ENCODE measurements at places on chromosomes 1 and 21. TPM values are rescaled to one million over a fixed set of nuclear protein-coding genes. Genes with fewer than 3 reads are reported as not detected.
A peak's percentile ranks its signal among the peaks of the same experiment; 100 is the strongest.

DNA sequence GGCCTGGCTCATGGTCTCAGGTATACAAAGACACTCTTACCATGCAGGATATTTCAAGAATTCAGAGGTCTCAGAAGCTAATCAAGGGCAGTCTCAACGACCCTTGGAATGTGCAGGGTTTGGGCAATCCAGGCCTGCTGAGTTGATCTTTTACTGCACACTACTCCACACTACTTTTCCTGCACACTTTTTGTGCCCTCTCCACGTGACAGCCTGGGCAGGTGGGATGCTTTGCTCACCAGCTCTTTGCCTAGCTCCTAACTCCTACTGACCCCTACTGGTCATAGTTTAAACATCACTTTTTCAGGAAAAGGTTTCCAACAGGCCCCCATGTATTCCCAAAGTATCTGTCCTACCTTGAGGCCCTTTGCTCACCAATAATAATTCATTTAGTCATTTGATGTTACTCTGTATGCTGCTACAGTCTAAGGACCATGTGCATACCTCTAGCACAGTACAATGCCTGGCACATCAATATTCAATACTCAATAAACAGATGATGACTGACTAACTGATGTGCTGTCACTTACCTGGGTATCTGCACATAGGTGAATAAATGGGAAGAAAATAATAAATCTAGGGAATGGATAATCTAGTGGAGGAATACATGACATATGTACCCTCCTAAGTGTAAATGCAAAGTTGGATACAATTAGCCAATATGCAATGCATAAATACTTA lies 9.6 kb downstream of the DUSP23 start:
- H3K27ac ChIP-seq: no peak overlapping the region
- H3K4me3 ChIP-seq: no peak overlapping the region
- no peaks in the 10 kb centered on the region for H3K27me3 ChIP-seq
- DNase-seq: peak; percentile 49

GRCh38 chr1:236066828-236067386 lies 2.0 kb upstream of the NID1 start:
- peaks cover 14% of the 10 kb centered on the region for H3K4me1 ChIP-seq
- DNase-seq: no peak
- H3K4me3 ChIP-seq: no peak overlapping the region
- H3K27me3 ChIP-seq: peaks cover 54% of the 10 kb centered on the region
- H3K36me3 ChIP-seq: no peaks in the 10 kb centered on the region

The AADACL4 gene
- total RNA-seq: not detected

DNA sequence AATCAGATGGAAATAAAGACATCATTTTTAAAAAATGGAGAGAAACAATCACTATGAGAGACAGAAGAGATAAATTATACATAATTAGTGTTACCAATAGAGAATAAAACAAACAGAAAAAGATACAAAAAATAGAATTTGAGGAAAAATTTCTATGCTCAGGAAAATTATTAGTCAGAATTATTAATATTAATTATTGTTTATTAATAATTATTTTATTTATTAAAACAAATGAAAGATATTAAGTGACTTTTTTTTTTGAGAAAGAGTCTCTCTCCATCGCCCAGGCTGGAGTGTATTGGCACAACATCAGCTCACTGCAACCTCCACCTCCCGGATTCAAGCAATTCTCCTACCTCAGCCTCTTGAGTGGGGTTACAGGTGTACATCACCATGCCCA lies 299.8 kb upstream of the NR5A2 start:
- H3K27me3 ChIP-seq: no peaks in the 10 kb centered on the region
- no peaks in the 10 kb centered on the region for H3K4me1 ChIP-seq
- H3K4me3 ChIP-seq: no peak overlapping the region
- DNase-seq: no peak
- H3K27ac ChIP-seq: no peak overlapping the region

GRCh38 chr1:233168384-233168783 lies 127.1 kb downstream of the PCNX2 start:
- H3K4me1 ChIP-seq: no peaks in the 10 kb centered on the region
- no peaks in the 10 kb centered on the region for H3K27me3 ChIP-seq
- no peak overlapping the region for H3K4me3 ChIP-seq
- H3K27ac ChIP-seq: no peak overlapping the region

The NBPF15 gene
- total RNA-seq: 7.3 TPM

Measured in K562 (cell line).